ENCODE measurements at places on chromosomes 2 and 18.

- peak; percentile 16 for DNase-seq
These were observed 386.9 kb downstream of the FIGN start for GRCh38 chr2:163348857-163349380.

DNA sequence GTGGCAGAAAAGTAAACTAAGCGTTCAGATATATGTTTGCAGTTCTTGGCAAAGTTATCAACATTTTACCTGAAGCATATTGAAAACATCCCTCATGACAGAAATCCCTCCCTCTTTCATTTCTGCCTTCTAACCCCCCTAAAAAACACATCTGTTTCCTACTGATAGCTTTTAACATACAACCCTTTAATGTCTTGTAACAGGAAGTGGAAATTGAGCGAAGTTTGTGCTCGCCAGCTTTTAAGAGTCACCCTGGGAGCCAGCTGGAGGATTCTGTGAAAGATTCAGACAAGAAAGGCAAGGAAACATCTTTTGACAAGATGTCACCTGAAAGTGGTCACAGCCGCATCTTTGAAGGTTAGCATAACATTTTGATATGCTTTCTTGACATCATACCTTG lies 247.4 kb downstream of the XIRP2 start:
- DNase-seq: no peak

DNA sequence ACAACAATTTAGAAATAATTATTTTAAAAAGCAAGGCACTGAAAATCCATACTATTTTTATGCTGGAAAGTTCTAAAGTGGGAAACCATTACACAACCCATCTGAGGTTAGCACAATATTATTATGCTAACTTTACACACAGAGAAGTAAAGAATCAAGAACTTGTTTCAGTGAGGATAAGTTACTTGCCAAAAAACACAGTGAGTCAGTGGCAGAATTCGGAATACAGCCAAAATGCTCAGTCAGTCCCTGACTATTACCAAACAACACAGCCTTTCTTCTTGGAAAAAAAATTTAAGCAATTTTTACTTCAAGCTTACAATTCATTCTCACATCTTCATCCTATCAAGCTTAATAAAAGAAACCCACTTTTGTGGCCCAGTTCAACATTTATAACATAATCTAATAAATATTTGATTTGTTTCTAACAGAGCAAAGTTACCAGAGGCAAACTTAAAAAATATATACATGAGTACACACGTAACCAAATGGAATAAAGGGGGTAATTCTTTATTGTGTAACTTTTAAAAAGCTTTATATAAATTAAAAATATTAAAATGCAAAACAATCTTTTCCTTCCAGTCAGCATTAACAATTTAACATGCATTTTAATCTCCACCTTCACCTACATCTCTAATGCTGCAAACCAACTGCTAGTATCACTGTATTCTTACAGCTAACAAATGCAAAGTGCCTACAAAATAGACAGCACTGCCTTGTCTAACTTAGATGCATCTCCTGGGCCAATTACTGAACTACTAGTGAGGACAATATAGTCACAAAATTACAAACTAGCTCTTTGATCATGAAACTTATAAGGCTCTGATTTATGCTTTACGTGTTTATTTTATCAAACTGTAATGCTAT lies 55.2 kb downstream of the CCDC88A start:
- peak; percentile 90 for DNase-seq

DNA sequence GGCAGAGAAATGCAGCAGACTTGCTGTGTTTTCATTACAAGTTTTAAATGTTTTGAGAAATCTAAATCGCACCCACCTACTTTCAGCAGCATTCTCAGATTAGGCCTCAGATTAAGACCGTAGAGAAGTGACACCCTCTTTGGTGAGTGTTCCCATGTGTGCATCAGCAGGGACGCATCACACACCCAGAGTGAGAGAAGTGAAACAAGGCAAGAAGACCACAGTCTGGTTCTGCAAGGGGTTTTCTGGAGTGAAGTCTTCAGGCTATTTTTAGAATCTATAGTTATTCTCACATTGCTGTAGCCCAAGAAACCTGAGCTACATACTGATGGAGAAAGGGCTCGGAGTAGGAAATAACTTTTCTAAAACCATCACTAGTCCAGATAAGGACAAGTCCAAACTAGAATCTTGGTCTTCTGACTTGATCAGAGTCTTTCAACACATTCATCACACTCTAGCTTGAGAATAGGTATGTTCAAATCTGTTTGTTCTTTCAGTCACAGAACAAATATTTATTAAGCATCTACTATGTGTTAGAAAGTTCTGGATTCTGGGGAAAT lies 1216.6 kb upstream of the PIK3C3 start:
- DNase-seq: no peak

- DNase-seq: no peak
These were observed 9.0 kb upstream of the TET3 start for GRCh38 chr2:73975731-73976130.

DNA sequence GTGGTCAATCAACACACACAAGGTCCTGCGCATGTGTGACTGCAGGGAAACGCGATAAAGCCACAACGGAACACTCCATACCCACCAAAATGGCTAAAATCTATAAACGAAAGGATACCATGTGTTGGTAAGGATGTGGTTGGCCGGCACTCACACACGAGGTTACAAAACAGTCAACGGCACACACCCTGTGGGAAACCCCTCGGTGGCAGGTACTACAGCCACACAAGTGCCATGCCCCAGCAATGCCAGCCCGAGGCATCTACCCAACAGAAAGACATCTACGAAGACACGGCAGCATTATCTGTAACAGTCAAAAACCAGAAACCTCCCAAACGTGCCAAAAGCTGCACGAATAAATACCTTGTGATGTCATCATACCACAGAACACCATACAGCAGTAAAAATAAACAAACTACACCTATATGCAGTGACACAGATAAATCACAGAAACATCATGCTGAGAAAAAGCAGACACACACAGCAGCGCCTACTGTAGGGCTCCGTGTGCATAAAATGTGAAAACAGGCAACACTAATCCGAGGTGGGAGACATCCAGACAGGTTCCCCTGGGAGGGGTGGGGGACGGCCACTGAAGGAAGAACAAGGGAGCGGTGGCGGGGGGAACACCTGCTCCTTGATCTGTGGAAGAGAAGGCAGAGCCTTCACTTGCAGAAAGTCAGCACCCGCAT lies 36.7 kb downstream of the HDAC4 start:
- no peak for DNase-seq

GRCh38 chr2:52976143-52976949 lies 791.3 kb upstream of the CHAC2 start:
- peak; percentile 20 for DNase-seq

DNA sequence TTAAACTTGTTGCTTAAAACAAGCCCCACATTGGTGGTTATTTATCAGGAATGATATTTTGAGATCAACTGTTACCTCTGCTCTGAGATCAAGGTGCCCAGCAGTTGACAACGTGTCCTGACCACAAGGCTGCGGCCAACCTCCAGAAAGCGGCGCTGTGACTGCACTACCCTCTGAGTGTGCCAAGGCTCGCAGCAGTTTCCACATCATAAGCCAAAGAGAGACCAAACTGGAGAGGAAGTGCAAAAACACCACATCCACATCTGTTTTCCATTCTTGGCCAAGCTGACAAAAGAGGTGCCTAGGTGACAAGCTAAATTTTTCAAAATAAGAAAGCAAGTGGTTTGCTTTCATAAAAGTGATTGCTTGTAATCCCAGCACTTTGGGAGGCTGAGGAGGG lies 410.8 kb upstream of the POU3F3 start:
- no peak for DNase-seq

- peak; percentile 92 for DNase-seq
These were observed 156.3 kb downstream of the DOCK10 start for GRCh38 chr2:224885836-224886547.

DNA sequence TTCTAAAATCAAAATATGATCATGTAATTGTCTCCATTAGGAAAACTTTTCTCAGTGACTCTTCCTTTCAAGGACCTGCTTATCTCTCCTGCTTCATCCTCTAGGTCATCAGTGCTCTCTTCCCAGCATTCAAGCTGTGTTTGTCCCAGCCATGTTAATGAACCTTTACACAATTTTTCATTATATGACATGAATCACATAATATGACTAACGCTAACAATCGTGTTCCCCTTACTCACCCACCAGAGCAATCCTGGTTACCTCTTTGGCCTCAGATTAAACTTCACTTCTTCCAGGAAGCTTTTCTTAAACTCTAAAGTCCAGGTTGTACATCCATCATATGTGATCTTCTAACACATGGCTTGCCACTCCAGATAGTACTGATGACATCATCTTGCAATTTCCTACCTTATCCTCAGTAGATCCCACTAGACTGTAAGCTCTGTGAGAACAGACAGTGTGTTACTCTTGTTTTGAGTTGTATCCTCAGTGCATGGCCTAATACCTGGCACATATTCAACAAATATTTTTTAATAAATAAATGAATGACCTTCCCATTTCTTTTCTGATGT lies 882.9 kb upstream of the ZEB2 start:
- peak; percentile 26 for DNase-seq

DNA sequence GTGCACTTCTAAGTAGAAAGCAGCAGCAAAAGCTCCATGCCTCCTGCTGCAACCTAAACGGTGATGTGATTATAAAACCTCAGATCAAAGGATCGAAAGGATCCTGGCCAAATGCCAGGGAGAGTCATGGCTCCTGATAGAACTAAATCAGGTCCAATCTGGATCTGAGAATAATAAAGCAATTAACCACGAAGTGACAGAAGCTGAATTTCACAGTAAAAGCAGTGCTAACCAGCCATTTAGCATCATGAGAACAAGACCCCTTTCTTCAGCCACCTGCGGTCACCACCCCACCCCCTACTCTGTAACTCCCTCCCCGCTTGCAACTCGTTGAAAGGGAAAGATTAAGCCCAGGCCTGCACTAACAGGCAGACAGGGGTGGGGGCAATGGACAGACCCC lies 748.7 kb downstream of the BCL11A start:
- DNase-seq: no peak

DNA sequence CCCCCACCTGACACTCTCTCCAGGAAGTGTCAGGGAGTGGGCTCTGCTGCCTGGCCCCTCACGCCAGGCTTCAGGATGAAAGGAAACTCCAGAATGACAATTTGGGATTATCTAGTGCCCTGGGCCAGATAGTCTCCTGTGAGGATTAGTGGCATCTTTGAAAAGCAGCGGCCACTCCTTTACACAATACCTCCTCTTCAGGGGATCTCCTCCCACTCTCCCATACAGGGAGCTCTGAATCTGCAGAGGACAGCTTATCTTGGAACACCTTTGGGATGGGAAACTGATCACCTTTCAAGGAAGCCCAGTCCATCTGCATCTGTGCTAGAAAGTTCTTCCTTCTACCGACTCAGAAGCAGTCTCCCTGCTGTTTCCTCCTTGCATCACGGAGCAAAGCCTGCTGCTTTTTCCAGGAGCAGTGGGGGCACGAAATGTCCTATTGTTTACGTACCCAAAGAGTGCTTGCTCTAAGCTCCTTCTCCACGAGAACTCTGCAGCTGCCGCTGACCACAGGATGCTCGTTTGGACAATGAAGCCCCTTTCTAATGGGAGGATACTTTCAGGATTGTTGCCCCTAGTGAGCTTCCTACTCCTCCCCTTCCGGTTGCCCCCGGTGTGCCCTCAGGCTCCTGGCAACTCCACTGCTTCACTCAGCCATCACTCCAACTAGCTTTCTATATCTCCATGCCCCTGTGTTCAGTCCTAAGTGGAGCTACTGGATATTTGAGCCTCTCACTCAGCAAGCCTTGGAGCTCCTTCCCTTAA lies 31.5 kb downstream of the SIX3 start:
- no peak for DNase-seq

- no peak for DNase-seq
These were observed 288.5 kb downstream of the SP3 start for GRCh38 chr2:173676647-173677046.

GRCh38 chr18:61975526-61976326 lies 82.9 kb upstream of the RNF152 start:
- no peak for DNase-seq

GRCh38 chr2:68789603-68790002 lies 55.0 kb downstream of the ARHGAP25 start:
- DNase-seq: no peak

DNA sequence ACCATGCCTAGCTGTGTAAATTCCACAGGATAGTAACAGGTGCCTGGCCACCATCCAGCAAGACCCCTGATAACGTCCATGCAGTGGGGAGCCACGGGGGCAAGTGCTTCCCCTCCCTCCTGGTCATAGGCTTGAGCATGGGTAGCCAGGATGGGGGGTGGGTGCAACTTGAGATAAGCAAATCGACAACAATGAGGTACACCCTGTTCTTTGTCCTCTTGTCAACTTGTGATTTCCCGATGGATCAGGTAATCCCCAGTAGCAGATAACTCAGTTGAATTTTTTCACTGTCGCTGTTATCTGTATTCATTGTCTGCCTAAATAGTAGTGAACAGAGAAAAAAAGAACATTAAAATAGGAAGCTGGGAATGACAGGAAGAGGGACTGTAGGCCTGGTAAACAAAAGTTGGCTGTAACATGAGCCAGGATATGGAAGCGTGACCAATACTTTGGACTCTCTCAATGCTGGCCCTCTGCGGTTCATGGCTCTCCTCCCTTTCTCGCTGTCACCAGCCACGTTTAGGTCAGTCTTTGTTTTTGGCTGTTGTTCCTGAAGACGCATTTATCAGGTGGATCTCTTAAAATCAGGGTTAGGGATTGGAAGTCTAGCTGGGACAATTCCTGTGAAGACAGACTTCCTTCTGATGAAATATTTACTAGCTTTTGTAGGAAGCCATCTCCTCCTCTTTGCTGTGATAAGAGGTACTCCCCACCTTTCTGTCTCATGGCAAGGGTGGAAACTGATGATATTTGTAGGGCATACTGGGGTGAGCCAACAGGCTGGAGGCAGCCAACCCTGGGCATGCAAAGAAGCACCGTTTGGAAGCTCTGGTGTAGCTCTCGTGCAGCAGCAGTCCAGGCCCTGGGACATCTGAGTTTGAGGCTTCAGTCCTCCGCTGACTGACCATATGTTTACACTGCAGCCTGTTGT lies 42.4 kb downstream of the TCF7L1 start:
- DNase-seq: peak; percentile 70

DNA sequence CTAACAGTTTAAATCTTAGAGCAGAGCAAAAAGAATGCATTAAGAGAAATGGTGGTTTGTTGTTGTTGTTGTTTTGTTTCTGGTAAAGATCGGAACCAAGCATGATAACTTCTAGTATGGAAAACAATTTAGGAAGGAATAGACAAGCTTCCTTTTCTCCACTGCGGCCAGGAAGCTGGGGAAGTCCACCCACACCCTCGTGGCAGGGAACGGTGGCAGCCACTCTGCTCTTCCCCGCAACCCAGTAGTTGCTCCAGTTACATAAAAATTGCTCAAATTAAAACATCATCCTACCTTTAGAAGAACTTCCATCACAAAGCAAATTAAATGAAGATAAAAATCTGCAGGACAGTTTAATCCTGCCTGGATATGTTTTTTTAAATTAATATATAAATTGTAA lies 113.0 kb downstream of the RBMS1 start:
- DNase-seq: peak; percentile 60
